ENCODE measurements at places on chromosomes 3 and 15.

- no peak for DNase-seq
Measured at GRCh38 chr15:96232335-96232734, 98.2 kb upstream of the NR2F2 start.

- DNase-seq, result no peak
Measured at GRCh38 chr15:71097890-71098289, 17.4 kb upstream of the THSD4 start.

DNA sequence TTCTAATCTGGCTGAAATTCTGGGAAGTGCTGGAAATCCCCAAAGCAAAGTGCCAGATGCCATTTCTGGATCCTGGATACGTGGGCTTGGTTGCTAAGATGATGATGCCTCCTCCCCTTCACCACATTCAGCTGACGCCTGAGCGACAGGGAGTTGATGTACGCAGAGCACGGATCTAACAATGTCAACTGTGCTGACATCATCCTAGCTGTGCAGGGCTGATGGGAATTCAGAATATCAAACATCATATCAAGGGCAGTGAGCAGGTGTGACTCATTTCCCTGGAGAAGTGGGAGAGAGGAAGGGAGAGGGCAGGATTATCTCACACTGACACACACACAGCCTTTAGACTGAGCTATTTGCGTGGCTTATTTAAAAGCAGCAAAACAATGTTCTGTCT lies 92.6 kb upstream of the ZBTB20 start:
- no peak for DNase-seq

DNA sequence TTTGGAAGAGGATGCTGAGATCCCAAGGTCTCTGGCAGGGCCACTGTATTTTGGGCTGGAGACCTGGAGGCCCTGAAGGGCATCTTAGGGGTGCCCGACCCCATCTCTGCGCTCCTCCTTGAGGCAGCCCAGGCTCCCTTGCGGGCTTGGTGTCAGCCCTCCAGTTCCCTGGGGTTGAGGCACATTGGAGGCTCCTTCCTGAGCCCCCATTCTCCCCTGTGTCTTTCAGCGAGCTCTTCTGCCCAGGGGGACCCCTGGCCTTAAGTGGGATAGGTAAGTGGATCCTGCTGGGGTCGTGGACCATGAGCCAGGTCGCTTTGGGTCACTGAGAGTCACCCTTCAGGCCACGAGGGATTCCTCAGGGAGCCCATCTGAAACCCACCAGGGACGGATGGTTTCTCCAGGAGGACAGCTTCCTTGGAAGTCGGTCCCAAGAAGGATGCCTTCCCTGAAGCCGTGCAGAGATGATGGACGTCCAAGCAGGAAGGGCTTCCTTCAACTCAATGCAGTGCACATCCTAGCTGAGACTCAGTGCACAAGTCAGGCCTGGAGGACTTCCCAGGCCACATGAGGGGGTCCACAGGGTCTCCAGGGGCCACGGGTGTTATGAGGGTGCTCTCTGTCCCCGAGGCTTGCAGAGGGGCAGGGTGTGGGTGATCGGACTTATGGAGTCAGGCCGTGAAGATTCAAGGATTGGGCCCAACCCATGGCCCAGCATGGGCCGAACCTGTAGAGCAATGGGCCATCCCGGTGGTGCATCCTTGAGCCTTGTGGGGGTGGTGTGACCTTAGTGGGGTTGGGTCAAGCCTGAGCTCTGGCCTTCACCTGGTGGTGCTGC lies 224.3 kb downstream of the SNRPN start:
- no peak for DNase-seq

GRCh38 chr15:85120351-85121113 lies 138.9 kb downstream of the PDE8A start:
- DNase-seq, result no peak

DNA sequence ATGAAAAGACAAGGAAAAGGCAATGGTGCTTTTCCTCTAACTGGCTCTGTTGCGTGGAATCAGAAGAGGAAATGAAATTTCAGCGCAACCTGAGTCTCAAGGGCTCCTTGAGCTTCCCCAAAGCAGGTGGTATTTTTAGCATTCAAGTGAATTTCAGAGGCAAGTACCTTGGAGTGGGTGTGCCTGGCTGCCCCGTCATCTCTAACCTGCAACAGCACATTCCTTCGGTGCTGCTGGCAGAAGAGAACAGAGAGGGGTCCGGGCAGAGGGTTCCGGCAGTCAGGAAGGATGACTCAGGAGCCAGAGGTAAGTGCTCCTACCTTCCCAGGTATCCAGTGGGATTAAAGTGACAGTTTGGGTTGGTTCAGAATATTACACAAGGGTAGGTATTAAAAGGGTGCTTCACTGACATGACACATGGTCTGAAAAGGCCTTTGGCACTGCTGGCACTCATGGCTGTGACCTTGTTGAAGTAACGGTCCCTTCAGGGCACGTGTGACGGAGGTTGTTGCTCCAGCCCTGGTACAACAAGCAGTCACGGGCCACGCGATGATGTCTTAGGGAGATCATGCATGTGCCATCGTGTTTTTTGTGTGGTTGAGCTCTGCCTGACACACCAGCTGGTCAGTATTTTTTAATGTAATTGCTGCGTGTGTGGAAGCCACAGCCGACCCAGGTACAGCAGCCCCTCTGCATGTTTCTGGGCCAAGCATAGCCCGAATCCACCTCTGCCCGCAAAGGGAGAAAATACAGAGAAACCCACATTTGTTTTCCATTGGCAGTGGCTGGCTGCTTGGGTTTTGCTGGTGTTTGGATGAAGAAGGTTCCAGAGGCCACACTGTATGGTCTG lies 75.7 kb downstream of the LRRK1 start:
- DNase-seq, result no peak

DNA sequence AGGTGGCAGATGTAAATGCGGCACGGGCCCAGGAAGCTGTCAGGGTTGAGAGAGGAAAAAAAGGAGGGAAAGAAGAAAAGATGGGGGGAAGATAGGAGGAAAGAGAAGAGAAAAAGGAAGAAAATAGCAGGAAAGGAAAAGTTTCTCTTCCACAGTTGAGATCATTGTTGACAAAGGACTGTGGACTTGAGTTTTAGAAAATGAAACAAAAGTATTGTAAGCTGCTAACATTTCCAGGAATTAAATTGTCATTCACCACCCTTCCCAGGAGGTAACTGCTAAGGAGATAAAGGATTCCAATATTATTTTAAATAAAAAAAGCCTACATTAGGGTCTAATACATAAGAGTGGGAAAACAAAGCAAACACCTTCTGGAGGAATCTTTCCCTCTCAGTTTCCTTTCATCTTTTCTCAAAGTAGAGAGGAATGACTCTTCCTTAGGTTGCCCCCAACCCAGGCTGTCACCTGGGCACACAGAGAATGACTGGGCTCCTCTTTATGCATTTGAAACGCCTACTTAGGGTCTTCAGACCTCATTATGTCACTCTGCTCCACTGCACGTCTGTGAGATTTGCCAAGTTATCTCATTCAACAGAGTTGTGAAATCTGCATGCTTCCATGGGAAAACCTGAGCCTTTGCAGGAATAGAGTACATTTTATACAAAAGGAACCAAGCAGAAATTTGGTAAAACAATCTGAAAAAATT lies 194.0 kb downstream of the TNIK start:
- no peak for DNase-seq

DNA sequence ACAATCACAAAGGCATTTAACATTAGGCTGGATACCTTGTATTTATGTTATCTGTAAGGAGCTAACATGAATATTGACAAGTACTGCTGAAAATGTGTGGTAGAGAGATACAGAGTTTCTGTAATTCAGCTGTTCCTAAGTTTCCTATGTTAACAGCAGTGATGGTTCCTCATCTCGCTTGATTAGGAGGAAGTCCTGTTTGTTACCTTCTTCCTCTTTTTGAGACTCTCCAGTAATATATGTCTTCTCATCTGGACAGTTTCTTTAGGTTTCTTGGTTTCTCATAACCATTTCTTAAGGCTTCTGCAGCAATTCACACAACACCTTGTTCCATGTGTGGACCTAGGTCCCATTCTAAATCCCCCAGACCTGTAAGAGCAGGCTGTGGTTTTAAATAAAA lies 11.4 kb upstream of the PEX5L start:
- no peak for DNase-seq

DNA sequence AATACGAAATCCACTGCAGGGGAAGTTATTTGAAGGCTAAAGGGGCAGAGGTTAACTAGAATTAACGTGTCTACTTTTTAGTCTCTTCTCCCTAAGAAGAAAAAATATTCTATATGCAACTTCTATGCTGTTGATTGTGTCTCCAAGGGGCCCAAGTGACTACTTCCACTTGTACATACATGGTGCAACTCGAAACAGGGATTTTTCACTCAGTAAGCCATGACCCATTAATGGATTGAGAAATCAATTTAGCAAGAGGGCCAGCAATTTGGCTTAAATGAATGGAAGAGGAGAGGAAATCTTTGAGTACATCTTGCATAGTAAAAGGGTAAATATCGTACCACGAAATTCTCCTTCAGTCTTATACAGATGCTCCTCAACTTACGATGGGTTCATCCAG lies 151.1 kb upstream of the HES1 start:
- no peak for DNase-seq

Measured in hematopoietic multipotent progenitor cell treated with erythropoietin and hydrocortisone succinate and interleukin-3 and kit ligand, for 15 days (in vitro differentiated cells).